ENCODE measurements at places on chromosomes 4 and X.

DNA sequence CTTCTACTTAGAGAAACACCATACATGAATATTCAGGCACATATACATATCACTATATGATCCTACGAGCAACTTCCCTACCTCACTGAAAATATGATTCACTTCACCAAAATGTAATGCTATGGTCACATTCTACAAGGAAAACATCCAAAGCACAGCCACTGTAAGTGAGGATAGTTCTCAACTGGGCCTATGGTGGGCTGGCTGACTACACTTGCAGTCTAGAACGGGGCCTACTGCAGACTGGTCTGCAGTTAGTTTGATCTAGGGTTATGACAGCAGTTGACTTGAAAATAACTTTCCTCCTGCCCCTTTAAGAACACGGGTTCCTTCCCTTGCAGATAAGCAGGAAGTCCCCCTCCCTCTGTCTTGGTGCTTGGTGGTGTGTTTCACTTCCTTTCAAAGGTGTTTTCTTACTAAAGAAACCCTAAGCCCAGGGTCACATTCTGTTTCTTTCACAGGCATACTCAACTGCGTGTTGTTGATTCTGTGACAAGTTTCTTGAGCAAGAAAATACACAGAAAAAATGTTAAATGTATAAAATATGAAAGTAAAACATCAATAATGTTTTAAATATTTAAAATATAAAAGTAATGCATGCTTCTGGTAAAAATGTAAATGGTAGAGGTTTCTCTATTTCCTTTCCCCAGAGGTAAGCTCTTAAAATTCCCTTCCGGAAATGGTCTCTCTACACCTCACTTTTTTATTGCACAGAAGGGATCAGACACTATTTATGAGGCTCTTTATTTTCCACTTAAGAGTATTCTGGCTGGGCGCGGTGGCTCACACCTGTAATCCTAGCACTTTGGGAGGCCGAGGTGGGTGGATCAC, 18.0 kb upstream of the TMSB4X start:
- no peak for DNase-seq

DNA sequence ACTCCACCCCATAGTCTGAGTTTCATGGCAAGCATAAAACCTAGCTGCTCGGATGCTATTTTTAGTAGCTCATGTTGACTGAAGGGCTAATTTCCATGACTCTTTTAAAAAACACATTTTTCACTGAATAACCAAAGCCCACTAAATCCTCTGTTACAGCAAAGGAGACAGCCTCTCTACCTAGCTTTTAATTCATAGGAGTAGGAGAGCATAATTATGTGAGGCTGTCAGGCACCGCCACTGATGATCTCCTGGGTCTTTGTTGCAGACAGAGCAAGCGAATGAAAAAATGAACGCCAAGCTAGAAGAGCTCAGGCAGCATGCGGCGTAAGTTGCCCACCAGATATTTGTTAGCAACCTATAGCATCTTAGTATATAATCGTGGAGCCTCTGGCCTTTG, 53.5 kb downstream of the KIF4A start:
- no peak for DNase-seq

DNA sequence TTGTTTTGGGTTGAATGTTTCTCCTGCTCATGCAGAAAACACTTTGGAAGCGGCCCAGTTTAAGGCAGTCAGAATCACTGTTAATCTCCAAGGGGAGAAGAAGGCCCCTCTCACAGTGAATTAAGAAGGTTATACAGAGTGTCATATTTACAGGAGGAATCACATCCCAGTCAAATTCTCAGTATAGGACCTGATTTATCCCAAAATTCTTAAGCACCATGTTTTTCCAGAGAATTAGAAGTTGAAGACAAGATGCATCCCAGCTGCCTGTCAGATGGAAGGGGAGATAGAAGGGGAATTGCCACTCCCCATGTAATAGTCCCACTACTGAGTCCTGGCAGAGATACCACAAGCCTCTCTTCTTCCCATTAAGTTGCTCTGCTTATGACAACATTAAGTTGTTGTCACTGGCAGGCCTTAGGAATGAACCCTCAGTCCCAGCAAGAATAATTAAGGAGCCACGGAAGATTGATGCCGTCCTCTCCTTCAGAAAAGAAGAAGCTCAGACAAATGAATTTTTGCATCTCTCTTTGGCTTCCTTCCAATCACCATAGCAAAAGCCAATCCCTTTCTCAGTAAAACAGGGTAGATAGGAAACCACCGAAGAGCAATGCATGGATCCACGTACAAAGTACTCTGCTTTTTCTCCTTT, 138.4 kb downstream of the LDB2 start:
- DNase-seq, result no peak

- DNase-seq, result no peak
Measured at GRCh38 chr4:10007436-10007740, 13.9 kb downstream of the SLC2A9 start.

GRCh38 chr4:182273191-182273935, 30.2 kb downstream of the TENM3 start:
- DNase-seq, result no peak
